ENCODE measurements at places on chromosomes 4 and X. TPM values are rescaled to one million over a fixed set of nuclear protein-coding genes. Genes with fewer than 3 reads are reported as not detected.

RASSF6 gene
- polyA plus RNA-seq, result not detected

GIMD1 gene
- polyA plus RNA-seq, result not detected

GLRA3 gene
- 0.76 TPM for polyA plus RNA-seq

RPS6KA6 gene
- polyA plus RNA-seq, result 12.9 TPM

EVC2 gene
- 0.27 TPM for polyA plus RNA-seq

SPARCL1 gene
- not detected for polyA plus RNA-seq

FDCSP gene
- polyA plus RNA-seq, result not detected

PYURF gene
- 251 TPM for polyA plus RNA-seq

MAGEA12 gene
- polyA plus RNA-seq, result not detected

CPZ gene
- not detected for polyA plus RNA-seq

MAGEA11 gene
- not detected for polyA plus RNA-seq

STPG2 gene
- polyA plus RNA-seq, result not detected

HSD17B13 gene
- not detected for polyA plus RNA-seq

ODAM gene
- not detected for polyA plus RNA-seq

TCEAL6 gene
- polyA plus RNA-seq, result not detected

SOWAHD gene
- not detected for polyA plus RNA-seq

LDB2 gene
- 25.7 TPM for polyA plus RNA-seq

JCHAIN gene
- polyA plus RNA-seq, result not detected

FHDC1 gene
- 11.4 TPM for polyA plus RNA-seq

Measured in neural cell (in vitro differentiated cells).